ENCODE measurements at places on chromosomes 5 and 9.
A peak's percentile ranks its signal among the peaks of the same experiment; 100 is the strongest.

DNA sequence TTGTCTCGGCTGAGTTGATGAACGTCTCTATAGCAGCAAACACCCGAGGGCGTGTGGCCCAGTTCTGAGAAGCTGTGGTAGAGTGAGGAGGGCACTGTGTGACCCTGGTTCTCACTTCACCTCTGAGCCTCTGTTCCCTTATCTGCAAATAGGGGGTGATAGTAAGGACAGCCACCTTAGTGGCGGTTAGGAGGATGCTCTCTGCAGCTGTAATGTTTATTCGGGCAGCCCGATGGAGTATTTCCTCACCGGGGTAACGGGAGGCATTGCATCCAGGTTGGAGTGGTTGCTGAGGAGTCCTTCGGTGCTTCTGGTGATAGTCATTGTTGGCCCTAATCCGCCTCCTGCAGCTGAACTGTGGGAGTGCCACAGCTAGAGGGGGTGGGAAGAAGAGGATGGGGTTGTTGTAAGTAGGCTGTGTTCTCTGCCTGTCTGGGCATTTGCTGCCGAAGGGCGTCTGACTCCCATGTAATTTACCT lies 13.9 kb downstream of the PRRC2B start:
- peak; percentile 31 for DNase-seq

GRCh38 chr9:135156525-135157510 lies 69.3 kb downstream of the OLFM1 start:
- DNase-seq: peak; percentile 6

DNA sequence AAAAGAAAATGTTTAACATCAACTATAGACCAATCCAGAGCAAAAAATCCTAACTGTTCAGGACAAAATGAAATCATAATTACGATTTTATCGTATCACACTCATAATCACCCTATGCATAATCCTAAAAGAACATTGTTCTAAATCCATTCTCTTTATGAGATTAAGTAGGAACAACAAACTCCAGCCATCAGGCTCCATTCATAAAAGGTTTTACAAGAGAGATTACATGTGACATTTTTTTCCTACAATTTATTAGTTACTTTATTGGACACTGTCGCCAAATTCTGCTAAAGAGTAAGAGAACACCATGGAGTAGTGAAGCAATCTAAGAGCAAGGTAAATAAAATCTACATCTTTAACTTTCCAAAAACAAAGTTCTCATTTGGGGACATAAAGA lies 198.0 kb downstream of the BNC2 start:
- no peak for DNase-seq

- DNase-seq: no peak
These were observed 41.7 kb upstream of the DENND4C start for GRCh38 chr9:19188771-19189170.

DNA sequence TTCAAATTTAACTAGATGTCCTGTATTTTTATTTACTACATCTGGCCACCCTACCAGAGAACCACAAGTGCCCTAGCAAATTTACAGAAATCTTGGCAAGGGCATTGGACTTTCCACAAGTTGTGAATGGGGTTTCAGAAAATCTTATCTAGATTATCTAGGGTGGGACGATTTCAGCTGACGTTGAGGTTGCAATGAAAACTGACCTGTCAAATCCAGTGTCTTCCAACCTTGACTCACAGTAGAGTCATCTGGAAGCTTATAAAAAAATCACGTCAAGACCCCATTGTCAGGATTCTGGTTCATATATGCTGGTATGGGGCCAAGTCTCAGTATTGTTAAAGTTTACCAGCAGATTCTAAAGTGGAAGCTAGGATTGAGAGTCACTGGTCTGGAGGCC lies 109.6 kb upstream of the ACTBL2 start:
- DNase-seq: no peak

GRCh38 chr5:114330916-114331531 lies 30.8 kb upstream of the KCNN2 start:
- no peak for DNase-seq

- no peak for DNase-seq
These were observed 37.3 kb downstream of the INSYN2B start for GRCh38 chr5:169943026-169943425.

GRCh38 chr9:134957165-134957944 lies 39.6 kb upstream of the FCN1 start:
- DNase-seq: no peak

GRCh38 chr5:61974680-61975079 lies 331.3 kb upstream of the KIF2A start:
- DNase-seq: peak; percentile 41
